ENCODE measurements at places on chromosomes 12 and 14. TPM values are rescaled to one million over a fixed set of nuclear protein-coding genes. Genes with fewer than 3 reads are reported as not detected.

Gene FGD4
- 0.47 TPM for total RNA-seq

Gene CCDC197
- total RNA-seq = not detected

Gene FGD6
- 0.70 TPM for total RNA-seq

Gene TMEM116
- total RNA-seq = 47.3 TPM

DNA sequence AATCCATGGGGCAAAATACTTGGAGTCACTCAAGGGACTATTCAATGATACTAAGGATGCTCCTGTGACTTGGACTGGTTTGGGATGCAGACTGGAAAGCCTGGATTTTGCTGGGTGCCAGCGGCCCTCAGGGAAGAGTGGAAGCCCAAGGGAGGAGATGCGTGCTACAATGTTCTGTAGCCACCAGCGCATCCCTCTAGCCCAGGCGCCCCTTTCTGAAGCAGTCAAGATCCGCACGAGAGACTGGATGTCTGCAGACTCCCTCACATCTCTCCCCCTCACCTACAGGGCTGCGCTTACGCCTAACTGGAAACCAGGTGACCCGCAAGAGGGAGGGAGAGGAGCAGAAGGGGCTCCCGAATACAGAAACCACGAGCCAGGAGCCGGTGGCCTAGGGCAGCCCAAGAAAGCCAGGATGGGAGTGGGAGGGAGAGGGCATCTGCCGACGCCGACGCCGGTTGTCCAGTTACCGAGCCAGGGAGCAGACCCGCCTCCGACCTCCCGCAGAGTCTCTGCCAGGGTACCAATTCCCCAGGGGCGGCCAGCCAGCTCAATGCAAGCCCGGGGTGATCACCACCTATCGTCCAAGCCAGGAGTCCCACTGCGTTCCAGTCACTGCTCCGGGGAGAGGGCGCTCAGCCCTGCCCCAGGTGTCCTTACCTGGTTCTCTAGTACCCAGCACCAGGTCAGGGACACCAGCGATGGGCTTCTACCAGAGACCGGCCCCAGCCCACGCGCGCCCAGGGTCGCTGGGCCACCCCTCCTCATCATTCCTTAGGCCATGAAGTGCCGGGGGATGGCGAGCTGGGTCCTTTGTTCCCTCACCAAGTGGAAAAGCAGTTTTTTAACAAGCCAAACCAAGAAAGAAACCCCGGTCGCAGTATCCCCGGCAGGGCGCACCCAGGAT, 1.2 kb downstream of the NTN4 start:
- peaks cover 19% of the 10 kb centered on the region for H3K4me1 ChIP-seq
- peak; percentile 4 for DNase-seq
- H3K27ac ChIP-seq = no peak overlapping the region
- peak overlapping the region; percentile 36 for H3K4me3 ChIP-seq
- H3K27me3 ChIP-seq = peaks cover 28% of the 10 kb centered on the region
- no peaks in the 10 kb centered on the region for H3K36me3 ChIP-seq

- no peaks in the 10 kb centered on the region for H3K36me3 ChIP-seq
- H3K27ac ChIP-seq = no peak overlapping the region
- no peaks in the 10 kb centered on the region for H3K27me3 ChIP-seq
- H3K4me1 ChIP-seq = peaks cover 10% of the 10 kb centered on the region
- no peak overlapping the region for H3K4me3 ChIP-seq
- DNase-seq = no peak
Measured at GRCh38 chr14:38120109-38120508, 87.6 kb upstream of the SSTR1 start.

- peaks cover 27% of the 10 kb centered on the region for H3K27me3 ChIP-seq
- no peak overlapping the region for H3K4me3 ChIP-seq
- no peak overlapping the region for H3K27ac ChIP-seq
- peaks cover 19% of the 10 kb centered on the region for H3K4me1 ChIP-seq
Measured at GRCh38 chr12:64780531-64781279, 21.5 kb upstream of the GNS start.

DNA sequence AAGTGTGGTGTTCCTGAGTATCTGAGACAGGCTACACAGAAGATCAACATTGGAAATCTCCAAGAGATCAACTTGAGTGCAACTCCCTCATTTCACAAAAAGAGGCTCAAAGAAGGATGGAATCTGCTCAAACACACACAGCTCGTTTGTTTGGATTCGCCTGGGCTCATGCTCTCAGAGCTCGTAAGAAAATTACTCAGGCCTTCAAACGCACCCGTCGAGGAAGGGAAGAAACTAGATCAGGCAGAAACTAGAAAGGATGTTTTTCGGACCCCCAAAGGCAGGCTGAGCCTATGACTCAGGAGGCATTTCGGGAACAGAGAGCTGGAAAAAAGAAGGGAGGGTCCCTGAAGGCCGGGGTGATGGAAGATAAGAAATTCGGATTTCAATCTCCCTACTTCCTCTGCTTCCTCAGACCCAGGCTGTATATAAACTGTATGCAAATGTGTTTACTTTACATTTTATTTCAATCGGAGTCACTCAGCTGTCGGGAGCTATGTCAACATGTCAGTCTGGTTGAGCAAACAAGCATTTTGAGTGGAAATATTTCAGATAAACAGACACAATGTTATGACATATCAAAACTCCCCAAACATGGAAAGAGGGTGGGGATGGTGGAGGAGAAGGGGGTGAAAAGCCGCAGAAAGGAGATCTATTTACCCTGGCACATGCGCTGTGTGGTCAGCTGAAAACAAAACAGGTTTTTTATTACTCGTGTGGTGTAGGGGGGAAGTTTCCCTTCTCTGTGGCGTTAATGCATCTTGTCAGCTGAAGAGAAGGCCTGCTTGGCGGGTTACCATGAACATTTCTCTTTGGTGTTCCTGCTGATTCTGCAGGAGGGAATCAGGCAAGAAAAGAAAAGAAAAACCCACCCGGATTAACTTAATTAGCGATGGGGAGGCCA, 129.1 kb upstream of the TBX3 start:
- no peaks in the 10 kb centered on the region for H3K4me1 ChIP-seq
- H3K36me3 ChIP-seq = no peaks in the 10 kb centered on the region
- H3K27me3 ChIP-seq = no peaks in the 10 kb centered on the region
- no peak overlapping the region for H3K4me3 ChIP-seq
- H3K27ac ChIP-seq = no peak overlapping the region
- DNase-seq = no peak

DNA sequence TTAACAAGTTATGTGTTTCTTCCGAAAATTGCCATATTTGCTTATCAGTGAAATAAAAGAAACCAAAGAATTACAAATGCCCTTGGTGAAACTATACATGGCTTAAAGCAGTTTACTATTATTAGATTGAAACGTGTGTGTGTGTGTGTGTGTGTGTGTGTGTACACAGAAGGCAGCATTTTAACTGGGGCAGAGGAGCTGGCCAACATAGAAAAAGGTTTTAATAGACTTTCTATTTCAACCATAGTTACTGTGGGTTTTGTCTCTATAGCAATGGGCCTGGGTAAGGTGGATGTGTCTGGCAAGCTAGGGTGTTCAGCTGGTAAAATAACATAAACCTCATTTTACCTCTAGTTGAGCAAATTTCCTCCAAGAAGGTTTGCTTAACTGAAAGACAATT, 6.5 kb downstream of the PRICKLE1 start:
- H3K27me3 ChIP-seq = no peaks in the 10 kb centered on the region
- H3K27ac ChIP-seq = no peak overlapping the region
- no peaks in the 10 kb centered on the region for H3K36me3 ChIP-seq
